Sigmoid colon (tissue), 7 donors: ENCODE measurements at places on chromosomes 13 and 19.

DNA sequence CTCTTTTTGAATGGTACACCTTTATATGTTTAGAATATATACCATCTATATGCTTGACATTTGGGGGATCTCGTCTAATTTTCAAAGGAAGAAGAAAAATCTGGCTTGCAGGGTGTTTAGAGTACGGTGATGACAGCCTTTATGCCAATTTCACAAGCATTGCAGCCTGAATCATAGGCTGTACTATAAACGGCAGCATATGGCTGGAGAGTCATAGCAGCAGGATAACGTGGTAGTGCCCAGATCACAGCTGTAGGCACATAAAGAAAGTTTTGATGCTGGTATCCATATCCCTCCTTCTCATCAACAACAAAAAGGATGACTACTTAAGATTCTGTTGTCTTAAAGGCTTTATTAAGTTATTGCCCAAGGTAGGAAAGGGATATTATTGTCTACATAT is 253.0 kb downstream of the PCDH9 start:
- no peak for DNase-seq

DNA sequence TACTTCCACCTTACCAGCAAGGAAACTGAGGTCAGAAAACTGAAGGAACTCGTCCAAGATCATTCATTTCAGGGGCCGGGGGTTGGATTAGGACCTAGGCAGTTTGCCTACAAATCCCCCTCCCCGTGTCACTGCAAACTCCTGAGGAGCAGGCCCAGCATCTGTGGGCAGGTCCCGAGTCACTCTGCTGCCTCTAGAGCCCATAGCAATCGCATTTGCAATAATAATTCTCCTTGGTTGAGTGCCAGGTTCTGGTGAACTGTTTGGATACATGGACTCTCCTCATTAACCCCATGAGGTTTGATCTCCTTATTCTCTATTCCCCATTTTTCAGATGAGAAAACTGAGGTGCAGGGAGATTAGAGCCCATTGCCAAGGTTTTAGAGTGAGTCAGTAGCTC is 903 bp downstream of the PIN1 start:
- DNase-seq: no peak

DNA sequence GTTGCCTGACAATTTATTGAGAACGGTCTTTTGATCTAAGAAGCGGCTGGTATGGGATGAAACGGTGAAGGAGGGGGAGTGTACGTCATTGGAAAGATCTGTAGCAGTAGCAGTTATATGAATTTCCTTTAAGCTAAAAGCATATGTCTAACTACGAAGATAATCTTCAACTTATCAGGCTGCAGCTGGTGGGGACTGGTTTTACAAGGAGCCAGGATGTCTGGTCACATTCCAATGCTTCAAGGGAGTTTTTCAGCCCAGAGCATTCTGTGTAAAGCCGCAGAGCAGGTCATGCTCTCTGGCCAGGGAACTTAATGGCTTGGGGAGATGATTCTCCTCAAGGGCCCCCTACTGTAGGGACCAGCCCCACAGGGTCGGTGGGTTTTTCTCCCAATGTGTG is 29.2 kb downstream of the CLEC4M start:
- DNase-seq: no peak

DNA sequence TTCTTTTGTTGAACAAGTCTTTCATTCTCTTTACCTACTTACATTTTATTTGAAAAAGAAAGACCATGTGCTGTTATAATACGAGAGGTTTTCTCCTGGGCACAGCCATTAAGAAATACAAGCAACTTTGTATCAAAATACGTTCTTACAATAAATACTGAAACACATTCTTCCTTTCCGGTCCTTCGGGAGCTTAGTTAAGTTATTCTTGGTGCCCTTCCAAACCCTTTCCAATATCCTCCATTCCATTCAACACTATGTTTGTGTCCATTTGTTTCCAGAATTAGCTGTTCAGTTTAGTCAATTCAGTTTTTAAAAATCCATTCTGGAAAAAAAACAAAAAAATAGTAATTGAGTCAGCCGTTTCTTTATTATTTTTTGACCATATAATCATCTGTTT is 746.8 kb upstream of the SLC10A2 start:
- DNase-seq: no peak

DNA sequence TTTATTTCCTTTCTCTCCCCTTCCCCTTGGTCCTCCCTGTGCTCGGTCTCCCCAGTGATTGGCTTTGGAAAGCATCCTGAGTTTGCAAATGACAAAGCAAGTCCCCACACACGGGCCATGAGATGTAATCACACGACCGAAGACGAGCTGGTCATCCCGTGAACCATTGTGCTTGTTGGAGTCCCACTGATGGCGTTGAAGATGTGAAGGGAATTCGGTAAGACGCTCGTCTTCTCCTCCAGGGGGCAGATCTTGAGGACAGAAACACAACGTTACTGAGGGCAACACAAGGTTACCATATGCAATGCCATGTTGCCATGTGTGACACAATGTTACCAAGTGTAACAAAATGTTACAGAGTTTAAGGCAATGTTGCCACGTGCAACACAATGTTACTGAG is 42.0 kb upstream of the SLC15A1 start:
- DNase-seq: no peak

DNA sequence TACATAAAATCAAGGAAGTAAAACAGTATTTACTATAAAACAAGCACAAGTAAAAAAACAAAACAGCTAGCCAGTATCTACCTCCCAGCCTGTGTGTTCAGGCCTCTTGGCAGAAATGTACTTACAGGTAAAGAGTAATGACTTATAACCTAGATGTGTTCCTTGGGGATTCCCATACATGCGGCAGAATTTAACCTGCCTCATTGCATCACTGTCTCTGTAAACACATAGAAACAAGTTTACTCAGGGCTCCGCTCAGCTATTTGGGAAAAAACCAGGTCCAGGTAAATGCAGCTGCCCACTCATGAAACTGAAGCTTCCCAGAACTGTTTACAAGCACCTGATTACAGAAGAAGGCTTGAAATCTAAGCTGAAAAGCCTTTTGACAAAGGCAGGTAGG is 50.7 kb upstream of the SERP2 start:
- no peak for DNase-seq

DNA sequence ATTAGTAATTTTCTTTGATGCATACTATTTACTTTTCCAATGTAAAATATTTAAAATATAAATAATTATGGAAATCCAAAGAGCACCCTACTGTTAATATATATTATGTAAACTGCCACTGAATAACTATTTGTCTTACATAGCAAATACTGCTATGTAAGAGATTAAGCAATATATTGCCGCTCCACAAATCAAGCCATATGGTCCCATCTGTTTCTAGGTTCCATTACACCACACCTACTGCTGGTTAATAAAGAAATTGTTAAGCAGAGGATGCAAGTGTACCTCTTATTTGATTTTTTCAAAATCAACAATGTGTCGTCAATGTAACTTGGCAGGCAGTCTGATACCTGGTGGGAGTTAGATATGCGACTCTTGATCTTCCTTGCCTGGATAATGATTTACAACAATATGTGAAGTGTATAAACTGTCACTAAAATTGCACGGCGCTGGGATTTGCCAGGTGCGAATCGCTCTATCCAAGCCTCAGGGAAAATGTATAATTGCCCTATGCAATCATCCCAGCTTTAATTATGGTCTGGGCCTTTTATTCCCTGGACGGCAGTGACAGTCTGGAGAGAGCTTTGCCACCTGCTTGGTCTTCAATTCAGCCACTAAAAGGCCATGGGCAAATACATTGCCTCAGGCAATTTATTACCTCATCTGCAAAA is 16.0 kb downstream of the SMAD9 start:
- no peak for DNase-seq
